ENCODE measurements at places on chromosomes 1 and 21.

DNA sequence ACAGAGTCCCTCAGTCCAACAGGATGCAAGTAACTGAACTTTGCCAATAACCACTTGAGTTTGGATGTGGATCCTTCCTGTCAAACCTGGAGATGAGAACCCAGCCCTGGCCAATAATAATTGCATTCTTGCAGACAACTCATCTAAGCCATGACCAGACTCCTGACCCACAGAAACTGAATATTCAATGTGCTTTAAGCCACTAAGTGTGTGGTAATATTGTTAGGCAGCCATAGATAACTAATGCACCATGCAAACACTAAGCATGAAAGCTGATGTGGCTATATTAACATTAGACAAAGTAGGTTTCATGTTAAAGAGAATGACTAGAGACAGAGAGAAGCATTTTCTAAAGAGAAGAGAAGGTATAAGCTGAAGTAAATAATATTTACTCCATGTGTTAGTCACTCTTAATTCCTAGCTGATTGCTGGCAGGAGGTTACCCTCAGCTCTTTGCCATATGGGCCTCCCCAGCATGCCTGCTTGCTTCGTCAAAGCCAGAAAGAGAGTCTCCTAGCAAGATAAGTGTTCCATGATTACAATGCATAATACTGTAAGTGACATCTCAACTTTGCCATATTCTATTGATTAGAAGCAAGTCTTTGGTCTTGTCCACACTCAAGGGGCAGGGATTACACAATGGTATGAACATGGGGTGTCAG lies 276.4 kb upstream of the PLXNA2 start:
- no peak for DNase-seq

DNA sequence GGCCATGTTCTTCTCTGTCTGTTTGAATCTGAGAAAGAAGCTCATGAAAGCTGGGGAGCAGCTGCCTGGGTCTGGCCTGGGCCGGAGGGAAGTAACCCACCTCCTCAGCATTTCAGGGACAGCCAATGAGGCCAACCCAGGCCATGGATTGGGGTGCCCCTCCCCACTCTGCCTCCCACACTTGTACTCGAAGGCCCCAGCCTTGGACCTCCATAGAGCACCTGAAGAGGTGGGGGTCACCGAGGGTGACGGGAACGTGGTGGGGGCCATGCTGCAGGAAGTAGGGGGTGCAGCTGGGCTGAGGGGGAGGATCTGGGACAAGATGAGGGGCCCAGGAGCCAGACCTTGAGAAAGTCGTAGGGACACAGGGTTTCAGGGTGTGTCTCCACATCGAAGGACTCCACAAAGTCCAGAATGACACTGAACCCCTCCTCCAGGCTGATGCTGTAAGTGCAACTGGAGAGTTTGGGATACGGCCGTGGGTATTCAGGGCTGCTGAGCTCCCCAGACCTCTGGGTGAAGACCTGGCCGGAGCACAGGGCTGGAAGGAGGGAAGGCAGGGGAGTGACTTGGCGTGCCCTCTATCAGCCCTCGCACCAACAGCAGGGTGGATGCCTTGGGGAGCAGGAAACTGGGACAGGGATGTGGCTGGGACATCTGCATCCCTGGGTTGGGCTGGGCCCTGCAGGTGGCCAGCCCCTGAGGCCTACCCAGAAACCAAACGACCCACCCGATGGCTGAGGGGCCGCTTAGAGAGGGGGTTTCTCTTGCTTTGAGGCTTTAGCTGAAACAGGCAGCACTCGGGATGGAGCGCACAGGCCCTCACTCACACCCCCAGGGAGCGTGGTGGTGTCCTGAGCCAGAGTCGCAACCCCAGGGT lies 3.8 kb downstream of the MASP2 start:
- no peak for DNase-seq

DNA sequence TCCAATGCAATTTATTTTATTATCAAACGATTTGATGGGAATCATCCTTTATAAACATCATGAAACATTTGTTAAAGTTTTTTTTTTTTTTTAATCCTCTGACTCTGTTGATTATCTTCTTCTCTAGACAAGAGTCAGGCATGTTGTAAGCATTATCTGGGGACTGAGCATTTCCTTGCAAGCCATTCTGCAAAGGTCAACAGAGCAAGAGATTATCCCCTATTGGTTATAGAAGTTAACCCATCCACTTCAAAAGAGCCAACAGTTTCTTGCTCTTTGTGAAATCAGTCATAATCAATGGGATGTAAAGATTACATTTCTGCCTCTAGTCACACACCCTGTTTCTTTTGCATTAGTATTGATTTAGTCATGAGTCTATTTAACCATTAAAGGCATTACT lies 368.8 kb upstream of the ADGRL4 start:
- DNase-seq, result no peak

DNA sequence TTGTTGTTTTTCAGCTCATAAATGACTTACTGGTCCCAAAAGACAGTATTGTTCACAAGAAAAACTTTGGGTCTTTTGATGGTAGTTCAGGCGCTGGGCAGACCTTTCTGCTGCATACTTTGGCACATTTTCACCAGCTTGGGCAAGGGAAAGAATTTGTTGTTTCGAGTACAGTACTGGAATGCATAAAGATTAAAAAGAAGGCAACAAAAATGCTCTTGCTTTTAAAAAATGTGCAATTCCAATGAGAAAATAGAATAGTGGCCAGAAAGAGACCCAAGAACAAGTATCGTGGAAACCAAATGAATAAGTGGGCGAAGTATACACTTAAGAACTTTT lies 56.0 kb downstream of the CLIC6 start:
- no peak for DNase-seq

DNA sequence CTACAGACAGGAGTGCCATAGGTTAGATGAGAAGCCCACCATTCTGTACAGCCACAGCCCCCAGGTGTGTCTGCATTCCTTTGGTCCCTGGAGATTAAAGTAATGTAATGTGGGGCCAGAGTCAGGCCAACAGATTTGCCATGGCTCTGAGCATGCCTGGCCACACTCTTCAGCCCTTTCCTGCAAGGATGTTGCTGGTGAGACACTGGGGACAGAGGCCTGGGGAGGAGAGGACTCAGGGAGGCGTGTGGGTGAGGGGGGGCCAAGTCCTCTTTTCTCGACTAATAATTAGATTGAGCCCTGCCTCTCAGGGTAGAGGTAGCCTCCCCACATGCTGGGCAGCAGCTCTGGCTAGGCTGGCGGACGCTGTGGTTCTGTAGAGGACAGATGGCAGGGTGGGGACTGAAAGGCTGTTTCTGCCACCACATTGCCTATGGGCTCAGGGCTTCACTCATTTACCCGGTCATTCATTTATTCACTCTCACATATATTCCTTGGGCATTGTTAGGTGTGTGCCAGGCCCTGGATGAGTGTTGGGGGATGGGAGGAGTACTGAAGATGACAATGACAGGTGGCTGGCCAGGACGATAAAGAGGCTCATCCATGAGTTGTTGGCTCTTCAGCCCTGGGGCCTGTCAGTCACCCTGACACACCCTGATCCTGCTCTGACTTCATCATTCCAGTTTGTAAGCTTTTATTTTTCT lies 7.1 kb upstream of the PRCC start:
- no peak for DNase-seq

GRCh38 chr1:230009611-230010313 lies 57.3 kb upstream of the GALNT2 start:
- no peak for DNase-seq

DNA sequence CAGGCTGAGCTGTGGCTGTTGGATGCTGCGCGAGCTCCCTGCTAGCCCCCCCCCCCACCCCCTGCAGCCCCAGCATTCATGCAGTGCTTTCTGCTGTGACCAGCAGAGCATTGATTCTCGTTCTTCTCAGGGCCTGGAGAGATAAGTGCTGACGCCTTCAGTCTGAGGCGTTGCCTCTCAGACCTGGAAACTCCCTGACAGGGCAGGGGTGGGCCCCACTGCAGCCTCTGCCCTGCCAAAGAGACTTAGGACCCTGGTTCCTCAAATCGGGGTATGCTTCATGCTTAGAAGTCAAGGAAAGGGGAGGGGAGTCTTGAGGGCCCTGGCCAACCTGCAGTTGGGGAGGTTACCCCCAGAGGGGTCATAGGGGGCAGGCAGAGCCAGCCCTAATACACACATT lies 38.5 kb downstream of the PTPRF start:
- no peak for DNase-seq

GRCh38 chr1:12656575-12656974 lies 12.7 kb downstream of the AADACL4 start:
- no peak for DNase-seq

DNA sequence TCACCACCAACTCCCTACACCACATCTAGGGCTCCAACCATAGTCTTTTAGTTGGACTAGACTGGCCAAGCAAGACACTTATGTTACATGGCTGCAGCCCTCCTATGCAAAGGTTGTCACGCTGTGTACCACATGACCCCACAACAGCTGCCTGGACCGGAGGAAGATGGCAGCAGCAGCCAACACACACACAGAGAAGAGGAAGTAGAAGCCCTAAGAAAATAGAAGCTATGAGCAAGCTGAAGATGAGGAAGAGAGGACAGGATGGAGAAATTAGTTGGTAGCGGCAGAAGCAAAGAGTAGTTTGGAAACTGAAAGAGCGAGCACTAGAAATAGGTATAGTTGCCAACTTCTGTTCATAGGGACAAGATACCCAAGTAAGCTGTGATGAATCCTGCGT lies 60.8 kb upstream of the RALGPS2 start:
- no peak for DNase-seq

- DNase-seq, result no peak
Measured at GRCh38 chr1:40766560-40766959, 17.0 kb upstream of the KCNQ4 start.

- no peak for DNase-seq
Measured at GRCh38 chr1:47841356-47841755, 155.8 kb downstream of the TRABD2B start.

- DNase-seq, result no peak
Measured at GRCh38 chr1:56206391-56206790, 373.0 kb downstream of the PLPP3 start.

DNA sequence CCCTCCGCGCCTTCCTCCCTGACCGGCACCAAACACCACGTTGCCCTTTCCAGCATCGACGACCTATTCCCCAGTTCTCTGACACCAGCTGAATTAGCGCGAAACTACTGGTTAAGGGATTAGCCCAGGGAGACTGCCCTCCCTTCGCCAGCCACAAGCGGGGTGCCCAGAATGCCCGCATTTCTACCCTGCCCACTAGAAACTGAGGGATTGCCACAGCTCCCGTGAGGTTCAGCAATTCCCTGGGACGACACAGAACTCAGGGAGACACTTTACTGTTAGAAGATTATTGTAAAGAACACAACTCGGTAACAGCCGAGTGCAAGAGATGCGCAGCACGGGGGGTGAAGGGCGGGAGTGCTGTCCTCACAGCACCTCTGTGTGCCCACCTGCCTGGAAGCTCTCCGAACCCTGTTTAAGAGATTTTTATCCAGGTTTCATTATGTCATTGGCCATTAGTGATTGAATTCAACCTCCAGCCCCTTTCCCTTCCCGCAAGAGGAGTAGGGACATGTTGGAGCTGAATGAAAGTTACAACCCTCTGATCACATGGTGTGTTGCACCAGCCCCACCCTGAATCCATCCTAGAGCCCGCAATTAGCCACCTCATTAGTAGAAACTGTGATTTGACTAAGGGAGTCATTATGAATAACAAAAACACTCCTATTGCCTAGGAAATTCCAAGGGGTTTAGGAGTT lies 15.8 kb upstream of the RIPPLY3 start:
- no peak for DNase-seq

GRCh38 chr1:226785805-226786204 lies 46.7 kb upstream of the ITPKB start:
- DNase-seq, result no peak

GRCh38 chr21:36806103-36806502 lies 107.2 kb downstream of the SIM2 start:
- no peak for DNase-seq

GRCh38 chr21:36127250-36127904 lies 7.5 kb upstream of the CBR3 start:
- DNase-seq, result no peak

- DNase-seq, result no peak
Measured at GRCh38 chr21:35265170-35265877, 216.2 kb upstream of the RUNX1 start.

DNA sequence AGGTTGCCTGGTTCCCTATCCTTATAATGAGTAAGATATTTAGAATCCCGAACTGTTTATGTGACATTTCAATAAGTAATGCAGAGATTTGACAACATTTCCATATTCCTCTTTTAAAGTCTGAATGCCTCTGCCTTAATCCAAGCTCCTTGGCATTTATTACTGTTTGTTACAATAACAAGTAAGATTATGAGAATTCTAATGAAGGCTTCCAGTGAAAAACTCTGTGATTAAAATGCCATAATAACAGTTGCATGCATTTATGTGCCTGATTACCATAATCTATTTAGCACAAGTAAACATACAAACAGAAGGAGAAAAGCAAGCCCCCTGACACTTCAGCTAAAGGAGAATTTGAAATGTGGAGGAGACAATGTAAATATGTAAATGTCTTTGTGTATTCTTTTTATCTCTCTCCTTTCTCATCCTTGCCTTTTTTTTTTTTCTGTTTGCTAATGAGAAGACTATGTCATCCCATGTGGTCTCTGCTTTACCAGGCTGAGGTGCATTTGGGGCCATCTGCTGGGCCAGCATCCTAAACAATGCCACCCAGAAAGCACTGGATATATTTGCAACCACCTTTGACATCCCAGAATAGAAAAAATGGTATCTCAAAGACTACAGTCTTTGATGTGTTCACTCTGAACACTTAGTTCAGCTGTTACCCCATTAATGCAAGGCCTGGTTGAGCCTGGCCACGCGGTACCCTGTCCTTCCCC lies 17.2 kb upstream of the OLIG2 start:
- DNase-seq, result no peak

- no peak for DNase-seq
Measured at GRCh38 chr1:109808703-109809102, 45.0 kb upstream of the EPS8L3 start.

GRCh38 chr1:77659879-77660593 lies 22.4 kb downstream of the ZZZ3 start:
- no peak for DNase-seq

- DNase-seq, result no peak
Measured at GRCh38 chr1:43267291-43267805, 2.4 kb upstream of the TMEM125 start.

DNA sequence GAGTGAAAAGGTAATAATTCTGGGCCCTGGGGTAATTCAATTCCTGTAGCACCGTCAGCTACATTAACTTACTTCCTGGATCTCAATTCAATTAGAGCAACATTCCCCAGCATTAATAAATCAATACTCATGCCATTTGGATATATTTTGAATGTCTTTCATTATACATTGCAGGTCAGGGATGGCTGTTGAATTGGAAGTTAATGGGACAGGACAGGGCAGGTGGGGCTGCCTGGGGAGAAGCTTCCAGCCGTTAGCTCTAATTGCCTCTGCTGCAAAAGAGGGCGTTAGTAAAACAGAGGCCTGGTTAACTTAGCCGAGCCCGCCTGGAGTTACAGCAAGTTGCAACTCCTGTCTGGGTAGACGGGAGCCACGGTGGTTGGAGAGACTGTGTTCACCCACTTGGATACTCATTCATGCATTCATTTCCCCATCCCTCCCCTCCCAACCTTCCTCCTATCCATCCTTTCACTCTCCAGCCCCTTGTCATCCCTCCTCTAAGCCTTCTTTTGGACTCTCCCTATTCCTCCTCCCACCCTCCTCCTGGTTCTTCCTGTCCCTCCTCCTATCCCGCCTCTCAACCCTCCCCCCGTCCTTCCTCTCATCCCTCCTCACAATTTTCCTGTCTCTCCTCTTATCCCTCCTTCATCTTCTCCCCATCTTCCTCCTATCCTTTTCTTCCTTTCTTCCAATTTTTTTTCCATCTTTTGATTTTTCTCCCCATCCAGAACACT lies 137.6 kb upstream of the RUNX3 start:
- no peak for DNase-seq
